Pancreas (tissue), 10 donors: ENCODE measurements at places on chromosomes 6 and 20. TPM values are rescaled to one million over a fixed set of nuclear protein-coding genes. Genes with fewer than 3 reads are reported as not detected.

GRCh38 chr6:153949616-153950015 is 89.4 kb upstream of the OPRM1 start:
- no peak for DNase-seq

DNA sequence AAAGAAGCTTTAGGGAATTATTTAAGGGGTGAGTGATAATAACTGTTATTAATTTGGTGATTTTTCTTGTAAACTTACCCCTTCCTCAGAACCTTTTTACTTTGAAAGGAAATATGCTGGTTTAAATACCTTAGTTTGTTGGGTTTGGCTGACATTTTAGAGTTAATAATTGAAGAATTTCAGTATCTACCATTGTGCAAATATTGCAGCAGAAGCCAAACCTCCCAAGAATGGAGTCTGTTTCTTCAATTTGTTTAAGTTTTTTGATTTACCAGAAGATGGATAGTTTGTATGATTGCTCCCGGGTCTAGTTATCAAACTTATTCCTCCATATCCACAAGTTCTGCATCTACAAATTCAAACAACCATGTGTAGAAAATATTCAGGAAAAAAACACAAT is 77.1 kb downstream of the ATRN start:
- no peak for DNase-seq

GRCh38 chr6:96246563-96246962 is 230.8 kb downstream of the FUT9 start:
- DNase-seq, result no peak

- no peak for DNase-seq
These were observed 43.1 kb downstream of the ZNF217 start for GRCh38 chr20:53550280-53551187.

- no peak for DNase-seq
These were observed 38.2 kb downstream of the FAM184A start for GRCh38 chr6:119040229-119040628.

DNA sequence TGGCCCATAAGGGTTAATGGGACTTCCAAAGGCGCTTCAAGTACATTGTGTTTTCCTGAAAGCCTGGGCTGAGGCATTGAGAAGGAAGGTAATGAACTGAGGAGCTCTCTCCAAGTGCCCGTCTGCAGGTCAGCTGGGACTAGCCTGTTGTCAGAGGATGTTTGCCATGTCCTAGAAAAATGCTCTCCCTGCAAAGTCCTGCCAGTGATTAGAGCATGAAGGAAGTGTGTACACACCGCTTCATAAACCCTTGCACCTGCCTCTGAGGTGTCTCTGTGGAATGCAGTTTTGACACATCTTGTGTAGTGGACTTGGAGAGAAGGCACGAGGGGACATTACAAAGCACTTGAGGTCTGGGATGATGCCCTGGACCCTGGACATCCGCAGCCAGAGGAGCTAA is 506.7 kb downstream of the KIF16B start:
- no peak for DNase-seq

Gene TGM6
- total RNA-seq, result not detected

DNA sequence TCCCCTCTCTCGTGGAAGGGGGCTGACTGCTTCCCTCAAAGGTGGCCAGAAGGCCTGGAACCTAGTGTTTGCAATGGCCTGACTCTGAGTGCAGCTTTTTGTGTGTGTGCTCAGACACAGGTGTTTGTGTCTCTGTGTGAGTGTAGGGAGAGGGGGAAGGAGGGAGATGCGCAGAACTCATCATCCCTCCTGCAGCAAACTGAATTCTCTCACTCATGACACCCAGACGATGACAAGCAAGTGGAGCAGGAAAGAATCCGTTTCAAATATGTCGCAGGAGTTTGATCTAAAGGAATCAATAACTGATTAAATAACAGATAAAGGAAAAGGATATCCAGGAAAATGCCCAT is 101.4 kb downstream of the TNFAIP3 start:
- no peak for DNase-seq

Gene GABRR2
- total RNA-seq, result not detected

- DNase-seq, result no peak
These were observed 140.0 kb downstream of the TAF4 start for GRCh38 chr20:61925555-61926252.

- no peak for DNase-seq
These were observed 92.6 kb downstream of the CDC5L start for GRCh38 chr6:44480097-44480541.

- DNase-seq, result no peak
These were observed 10.5 kb upstream of the STX11 start for GRCh38 chr6:144139817-144140216.

GRCh38 chr6:129212081-129212480 is 329.1 kb downstream of the LAMA2 start:
- DNase-seq, result no peak

Gene MAN1A1
- 33.7 TPM for total RNA-seq

- no peak for DNase-seq
These were observed 649.7 kb upstream of the CHD6 start for GRCh38 chr20:42267793-42268384.

Gene HCRTR2
- total RNA-seq, result not detected

Gene LRRC73
- total RNA-seq, result 0.79 TPM

GRCh38 chr6:21664314-21665109 is 71.0 kb downstream of the SOX4 start:
- DNase-seq, result peak; percentile 66

Gene PDSS2
- total RNA-seq, result 5.3 TPM

DNA sequence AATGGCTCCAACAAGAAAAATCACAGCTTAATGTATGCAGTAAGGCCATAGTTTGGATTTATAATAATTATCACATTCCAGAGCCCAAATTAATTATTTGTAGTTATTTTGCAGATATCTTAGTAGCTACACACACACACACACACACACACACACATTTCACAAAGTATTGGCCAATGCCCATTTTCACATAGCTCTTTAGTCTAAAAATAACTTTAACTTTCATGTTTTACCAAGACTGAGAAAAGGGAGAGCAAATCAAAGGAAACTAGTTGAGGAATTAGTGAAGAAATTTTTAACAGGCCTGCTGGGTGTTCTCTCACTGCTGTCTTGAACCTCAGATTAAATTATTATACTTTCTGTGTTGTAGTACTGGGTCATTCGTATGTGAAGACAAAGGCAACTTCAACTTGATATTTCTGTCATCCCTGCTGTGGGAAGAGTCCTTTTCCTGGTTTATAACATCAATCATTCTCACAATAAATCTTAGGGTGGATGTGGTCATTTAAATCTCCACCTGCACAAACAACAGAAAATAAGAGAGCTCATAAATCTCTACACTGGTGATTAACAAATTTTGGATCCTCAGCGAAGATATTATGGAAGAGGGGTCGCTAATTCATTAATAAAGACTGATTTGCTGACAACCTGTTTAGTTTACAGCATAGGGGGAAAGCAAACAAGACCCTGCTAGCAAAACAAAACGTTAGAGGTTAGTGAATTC is 1.6 kb upstream of the TCF21 start:
- DNase-seq, result no peak

Gene ACSS2
- 22.4 TPM for total RNA-seq

DNA sequence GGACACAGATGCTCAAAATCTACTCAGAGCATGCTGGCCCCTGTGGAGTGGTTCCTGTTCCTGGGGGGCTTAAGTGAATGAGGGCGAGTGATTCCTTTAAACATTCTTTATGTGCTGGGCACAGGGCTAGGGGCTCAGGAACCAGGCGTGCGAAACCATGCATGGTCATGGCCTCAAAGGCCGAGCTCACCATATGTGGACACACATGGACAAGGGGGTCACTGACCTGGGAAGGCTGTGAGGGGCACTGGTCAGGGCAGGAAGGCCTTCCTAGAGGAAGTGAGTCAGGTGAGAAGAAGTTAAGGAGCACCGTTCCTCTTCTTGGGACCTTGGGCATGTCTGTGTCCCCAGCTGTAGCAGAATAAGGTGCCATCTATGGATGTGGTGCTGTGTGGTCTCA is 74.6 kb upstream of the BHLHE23 start:
- DNase-seq, result peak; percentile 22

- DNase-seq, result peak; percentile 72
These were observed 546 bp downstream of the C6orf136 start for GRCh38 chr6:30647242-30648116.

DNA sequence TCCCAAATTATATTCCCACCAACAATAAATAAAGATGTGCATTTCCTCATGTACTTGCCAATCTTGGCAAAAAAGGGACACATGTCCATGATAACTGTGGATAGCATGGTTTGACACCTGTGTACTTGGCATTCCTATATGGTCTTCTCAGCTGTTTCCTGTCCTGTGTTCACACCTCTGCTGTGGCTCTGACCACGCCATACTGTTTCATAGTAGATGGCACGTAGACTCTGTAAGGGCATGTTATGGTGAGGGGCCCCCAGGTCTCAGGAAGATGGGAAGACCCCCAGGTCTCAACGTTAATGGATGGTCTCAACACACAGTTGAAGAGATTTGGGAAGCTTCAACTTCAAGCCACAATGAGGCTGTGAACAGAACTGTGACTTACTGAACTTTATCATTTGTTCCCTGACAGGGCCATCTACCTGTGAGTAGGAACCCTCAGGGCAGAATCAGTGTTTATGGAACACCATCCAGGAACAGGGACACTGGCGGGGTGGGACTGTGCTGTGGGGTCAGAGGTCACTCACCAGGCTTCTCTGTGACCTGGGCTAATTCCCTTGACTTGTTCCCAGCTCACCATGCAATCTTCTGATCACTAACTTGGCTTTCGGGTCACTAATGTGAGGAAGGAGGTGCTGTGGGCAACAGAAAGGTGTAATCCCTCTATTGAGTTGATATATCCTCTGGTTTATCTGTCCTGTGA is 11.8 kb downstream of the ZBTB24 start:
- DNase-seq, result no peak

DNA sequence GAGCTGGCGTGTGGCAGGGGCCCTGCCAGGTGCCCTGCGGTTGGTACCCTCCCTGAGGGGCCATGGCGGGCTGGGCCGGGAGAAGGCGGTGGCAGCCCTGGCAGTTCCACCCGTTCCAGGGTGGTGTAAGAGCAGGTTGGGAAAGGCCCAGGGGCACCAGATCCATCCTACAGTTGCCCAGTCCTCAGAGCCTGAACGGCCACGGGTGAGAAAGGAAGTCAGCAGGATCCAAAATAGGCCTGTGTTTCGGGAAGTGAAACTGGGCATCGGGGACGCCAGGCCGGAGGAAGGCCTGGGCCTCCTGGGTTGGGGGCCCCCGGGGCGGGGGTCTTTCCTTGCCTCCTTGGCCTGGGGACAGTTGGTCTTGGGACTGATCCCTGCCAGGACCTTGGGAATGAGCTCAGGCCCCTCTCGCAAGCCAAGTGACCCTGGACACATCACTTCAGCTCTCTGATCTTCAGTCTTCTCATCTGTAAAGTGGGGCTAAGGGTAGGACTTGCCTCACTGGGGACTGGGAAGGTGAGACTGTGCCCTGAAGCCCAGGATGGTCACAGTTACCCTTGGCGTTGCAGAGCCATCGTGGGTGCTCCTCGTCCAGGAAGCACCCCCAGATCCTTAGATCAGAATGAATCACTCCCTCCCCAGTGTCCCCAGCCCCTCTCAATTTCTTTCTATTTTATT is 18.1 kb upstream of the NOL4L start:
- no peak for DNase-seq

GRCh38 chr20:60976913-60977312 is 275.1 kb upstream of the CDH4 start:
- no peak for DNase-seq

Gene LCA5
- 4.0 TPM for total RNA-seq

Gene TAF8
- total RNA-seq, result 9.1 TPM

GRCh38 chr20:12882832-12883506 is 125.8 kb upstream of the SPTLC3 start:
- no peak for DNase-seq

DNA sequence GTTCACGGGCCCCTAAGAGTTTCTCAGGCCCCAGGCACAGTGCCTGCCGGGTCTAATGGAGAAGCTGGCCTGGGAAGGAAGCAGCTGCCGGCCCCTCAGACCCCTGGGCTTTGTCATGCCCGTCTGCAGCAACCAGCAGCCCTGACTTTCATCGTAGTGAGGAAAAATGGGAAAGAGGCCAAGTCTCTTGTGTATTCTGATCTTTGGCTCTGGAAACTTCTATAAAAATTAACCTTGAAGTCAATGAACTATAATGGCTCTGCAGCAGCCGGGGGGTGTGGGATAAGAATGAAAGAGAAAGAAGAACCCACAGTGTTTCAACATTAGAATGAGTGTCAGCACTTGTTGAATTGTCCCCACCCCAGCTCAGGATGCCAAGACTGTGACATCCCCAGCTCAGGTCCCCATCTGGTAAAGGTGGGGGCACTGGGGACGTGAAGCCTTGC is 12.9 kb downstream of the TGM2 start:
- no peak for DNase-seq

Gene FILIP1
- 0.88 TPM for total RNA-seq

Gene ID4
- total RNA-seq, result 19.4 TPM

- DNase-seq, result no peak
These were observed 5.3 kb downstream of the SNX5 start for GRCh38 chr20:17963114-17963897.

GRCh38 chr6:88512951-88513350 is 346.8 kb upstream of the CNR1 start:
- no peak for DNase-seq

DNA sequence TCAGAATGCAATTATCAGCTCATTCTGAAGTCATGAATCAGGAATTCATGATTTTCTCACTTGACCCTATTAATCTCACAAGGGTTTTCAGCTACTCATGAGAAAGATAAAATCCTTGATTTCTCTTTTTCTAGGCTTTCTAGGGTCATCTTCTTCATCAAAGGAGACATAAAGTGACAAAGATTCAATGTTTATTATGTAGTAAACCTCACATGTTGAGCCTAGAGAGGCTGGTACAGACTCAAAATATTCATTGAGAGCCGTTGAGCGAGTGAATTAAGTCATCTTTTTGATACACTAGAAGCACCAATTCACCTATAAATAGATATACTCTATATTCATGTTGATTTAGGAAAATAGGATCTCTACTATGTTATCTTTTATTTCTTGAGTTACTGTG is 104.8 kb upstream of the TRAF3IP2 start:
- DNase-seq, result no peak

DNA sequence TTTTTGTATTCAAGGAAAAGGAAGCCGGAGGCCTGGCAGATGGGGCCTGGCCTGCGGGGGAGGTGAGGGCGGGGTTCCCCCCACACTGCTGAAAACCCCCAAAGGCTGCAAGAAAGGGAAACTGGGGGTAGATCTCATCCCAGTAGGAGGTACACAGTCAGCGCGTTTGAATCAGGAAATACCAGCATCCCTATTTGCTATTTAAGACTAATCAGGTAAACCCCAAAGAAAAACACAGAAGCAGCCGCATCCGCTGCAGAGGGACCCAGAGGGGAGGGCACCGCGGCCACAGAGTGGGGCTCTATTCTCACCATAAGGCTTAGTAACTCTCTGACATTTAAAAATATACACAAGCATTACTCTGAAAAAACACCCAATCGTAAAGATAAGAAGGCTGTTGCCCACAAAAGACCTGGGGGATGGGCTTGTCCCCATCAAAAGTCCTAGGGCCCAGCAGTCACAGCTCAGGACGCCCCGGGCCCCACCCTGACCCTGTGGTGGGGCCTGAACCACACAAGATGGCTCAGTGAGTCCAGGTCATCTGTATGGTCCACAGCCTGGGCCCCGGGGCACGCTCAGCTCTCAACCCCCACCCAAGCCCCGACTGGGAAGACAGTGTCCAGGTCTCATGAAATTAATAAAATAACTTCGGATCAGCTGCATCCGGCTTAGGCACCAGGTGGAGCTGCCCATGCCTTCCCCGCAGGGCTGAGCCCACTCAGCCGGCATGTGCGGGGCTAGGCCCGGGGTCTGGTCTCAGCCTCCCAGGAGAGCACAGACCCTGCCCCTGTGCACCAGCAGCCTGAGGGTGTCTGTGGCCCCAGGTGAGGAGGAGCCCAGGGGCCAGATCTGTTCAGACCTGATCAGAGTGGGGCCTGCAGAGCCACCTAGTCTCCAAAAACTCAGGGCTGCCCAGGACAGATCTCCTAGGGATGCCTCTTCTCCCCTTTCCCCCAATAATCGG is 31.0 kb downstream of the KCNQ2 start:
- DNase-seq, result no peak
